ENCODE measurements at places on chromosomes 6 and 20.
A peak's percentile ranks its signal among the peaks of the same experiment; 100 is the strongest.

DNA sequence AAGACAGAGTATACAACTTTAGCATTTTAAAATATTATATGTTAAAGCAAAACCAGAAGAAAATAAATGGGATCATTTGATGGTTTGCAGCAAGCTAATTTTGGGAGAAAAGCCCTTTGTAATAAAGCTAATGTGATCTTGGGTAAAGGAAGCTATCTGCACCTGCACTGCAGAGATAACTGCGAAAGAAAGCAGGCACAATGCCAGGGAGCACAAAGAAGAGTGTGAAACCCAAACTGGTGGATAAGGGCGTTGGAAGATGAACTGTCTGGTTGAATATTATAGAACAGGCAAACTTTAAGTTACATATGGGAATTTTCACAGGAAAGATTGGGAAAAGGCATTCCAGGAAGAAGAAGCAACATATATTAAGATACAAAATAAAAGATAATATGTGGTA lies 179.2 kb upstream of the KHDRBS2 start:
- DNase-seq: no peak

GRCh38 chr20:3106658-3107463 lies 22.3 kb upstream of the AVP start:
- DNase-seq: no peak

DNA sequence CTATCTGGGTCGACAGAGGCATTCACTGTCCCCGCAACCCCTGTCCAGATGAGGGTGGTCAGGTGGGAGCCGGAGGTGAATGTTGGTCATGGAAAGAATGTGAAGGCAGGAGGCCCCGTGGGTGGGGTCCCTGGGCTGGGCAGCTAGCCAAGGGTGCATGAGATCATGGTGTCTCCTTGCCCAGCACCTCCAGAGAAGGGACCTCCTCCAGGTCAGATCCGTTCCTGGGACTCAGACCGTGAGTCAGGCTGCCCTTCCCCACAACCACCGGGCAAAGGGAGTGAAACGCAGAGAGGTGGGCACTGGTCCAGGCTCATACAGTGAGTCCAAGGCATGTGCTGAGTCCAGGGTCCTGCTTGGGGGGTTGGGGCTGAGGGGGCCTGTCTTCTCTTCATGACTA lies 3.5 kb downstream of the FOXS1 start:
- no peak for DNase-seq

- no peak for DNase-seq
Measured at GRCh38 chr6:33061987-33062386, 11.5 kb downstream of the HLA-DPA1 start.

DNA sequence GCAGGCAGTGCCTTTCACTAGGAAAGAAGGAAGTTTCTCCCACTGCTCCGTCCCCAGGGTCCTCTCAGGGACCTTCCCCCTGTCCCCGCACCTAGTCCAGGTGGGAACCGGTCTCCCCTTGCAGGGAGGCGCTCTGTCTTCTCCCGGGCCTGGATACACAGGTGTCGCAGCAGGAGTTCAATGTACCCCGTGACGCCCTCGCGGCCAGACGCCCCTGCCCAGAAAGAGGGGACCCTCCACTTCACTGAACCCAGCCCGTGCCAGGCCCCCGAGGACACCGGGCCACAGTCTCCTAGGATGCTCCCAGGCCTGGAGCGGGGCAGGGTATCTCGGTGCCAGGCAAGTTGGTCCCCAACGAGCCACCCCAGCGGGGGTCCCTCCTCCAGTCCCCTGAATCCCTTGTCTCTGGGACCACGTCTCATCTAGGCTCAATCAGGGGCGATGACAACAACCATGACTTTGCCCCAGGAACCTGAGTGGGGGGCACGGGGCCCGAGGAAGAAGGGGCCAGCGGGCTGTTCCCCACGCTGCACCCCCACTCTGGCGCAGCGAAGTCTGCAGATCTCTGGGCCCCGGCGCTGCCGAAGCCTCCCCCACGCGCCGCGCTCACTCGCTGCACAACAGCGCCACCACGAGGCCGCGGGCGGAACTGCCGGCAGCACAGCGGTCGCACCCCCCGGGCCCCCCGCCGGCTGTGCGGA lies 103.0 kb downstream of the EDN3 start:
- peak; percentile 68 for DNase-seq

DNA sequence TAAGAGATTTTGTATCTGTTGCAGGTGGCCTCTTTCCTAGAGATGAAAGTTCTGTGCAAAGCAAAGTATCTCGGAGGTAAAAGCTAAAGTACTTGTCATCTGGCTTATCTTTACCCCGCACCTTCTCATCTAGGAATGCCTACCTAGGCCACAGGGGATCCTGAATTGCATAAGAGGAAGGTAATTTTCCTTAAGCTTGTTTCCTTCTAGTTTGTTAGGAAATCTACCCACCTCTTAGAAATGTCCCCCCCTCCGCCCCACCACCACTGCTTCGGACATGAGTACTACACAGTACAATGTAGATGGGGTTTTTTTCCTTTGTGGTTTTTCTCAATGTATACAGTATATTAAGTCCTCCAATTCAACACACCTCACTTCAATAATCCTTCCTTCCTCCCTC lies 21.5 kb downstream of the FOXC1 start:
- no peak for DNase-seq

GRCh38 chr20:17993546-17993945 lies 24.7 kb downstream of the MGME1 start:
- DNase-seq: no peak

DNA sequence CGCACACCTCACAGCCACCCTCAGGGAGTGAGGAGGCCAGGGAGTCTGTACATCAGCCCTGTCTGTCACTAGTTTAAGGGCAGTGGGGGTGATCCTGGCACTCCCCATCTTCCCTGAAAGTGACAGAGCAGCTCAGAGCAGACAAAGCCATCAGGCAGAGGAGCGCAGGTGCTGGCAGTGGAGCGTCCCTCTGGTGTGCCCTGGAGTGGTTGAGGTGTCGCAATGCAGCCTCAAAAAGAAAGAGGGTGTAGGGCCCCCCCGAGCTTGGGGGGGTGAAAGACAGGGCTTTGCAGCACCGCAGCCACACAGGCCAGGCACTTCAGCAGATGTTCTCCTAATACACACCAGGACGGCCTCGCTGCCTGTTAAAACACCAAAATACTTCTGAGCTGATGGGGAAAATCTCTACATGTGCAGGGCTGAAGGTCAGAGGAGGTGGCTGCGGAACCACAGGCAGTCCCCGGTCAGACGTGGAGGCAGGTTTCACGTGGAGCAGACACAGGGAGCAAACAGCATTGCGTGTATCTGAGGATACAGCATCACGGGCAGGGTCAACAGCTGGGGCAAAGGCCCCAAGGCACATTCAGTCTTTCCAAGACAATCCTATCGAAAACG lies 69.5 kb downstream of the PREX1 start:
- no peak for DNase-seq

DNA sequence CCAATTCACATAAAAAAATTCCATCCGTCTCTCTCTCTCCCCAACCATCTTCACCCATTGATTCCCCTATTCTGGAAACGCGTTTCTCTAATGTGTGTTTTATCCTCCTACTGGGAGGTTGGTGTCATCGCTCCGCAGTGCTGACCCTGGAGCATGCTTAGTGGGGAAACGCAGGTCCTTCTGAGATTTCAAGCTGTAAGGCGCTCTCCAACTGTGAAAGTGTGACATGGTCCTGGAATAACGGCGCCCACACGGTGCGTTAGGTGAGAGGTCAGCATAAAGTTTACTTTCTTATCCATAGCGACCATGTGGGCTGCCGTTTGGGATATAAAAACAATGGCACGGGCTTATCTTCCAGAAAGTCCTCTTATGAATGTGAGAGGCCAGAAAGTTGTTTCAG lies 123.9 kb downstream of the WDR27 start:
- DNase-seq: no peak

DNA sequence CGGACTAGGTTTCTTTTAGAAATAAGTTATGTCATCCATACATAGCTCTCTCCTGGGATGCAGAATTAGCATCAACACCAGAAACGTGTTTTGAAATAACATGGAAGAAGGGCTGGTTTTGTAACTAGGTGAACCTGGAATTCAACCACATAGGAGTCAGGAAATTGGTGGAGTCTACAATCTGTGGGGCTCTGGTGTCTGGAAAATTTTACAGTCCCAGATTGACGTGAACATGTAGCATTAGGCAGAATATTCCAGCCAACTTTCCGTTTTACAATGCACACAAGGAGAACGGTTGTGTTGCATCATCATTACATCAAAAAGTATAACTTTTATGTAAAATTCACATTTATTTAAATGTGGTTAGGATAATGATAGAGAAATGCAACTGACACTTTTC lies 1.9 kb downstream of the KCNQ5 start:
- no peak for DNase-seq

DNA sequence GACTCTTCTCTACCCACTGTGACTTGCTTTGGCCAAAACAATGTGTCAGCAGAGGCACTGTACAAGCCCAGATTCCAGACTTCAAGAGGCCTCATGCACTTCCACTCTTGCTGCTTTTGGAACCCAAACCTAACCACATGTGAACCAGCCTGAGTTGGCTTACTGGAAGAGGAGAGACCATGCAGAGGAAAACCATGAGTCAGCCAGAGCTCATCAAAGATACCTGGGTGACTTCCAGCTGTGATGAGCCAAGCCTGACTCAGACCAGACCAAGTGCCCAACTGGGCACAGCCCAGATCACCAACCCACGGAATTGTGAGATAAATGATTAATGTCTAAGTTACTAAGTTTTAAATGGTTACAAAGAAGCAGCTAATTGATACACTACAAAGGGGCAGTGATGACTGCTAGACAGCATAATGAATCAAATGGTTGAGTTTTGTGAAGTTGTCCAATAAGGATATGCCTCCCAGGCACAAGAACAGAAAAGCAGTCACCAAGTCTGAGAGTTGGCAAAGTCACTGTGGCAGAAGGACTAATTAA lies 16.2 kb upstream of the BEND6 start:
- DNase-seq: no peak

GRCh38 chr6:100959280-100959679 lies 78.2 kb upstream of the ASCC3 start:
- no peak for DNase-seq

DNA sequence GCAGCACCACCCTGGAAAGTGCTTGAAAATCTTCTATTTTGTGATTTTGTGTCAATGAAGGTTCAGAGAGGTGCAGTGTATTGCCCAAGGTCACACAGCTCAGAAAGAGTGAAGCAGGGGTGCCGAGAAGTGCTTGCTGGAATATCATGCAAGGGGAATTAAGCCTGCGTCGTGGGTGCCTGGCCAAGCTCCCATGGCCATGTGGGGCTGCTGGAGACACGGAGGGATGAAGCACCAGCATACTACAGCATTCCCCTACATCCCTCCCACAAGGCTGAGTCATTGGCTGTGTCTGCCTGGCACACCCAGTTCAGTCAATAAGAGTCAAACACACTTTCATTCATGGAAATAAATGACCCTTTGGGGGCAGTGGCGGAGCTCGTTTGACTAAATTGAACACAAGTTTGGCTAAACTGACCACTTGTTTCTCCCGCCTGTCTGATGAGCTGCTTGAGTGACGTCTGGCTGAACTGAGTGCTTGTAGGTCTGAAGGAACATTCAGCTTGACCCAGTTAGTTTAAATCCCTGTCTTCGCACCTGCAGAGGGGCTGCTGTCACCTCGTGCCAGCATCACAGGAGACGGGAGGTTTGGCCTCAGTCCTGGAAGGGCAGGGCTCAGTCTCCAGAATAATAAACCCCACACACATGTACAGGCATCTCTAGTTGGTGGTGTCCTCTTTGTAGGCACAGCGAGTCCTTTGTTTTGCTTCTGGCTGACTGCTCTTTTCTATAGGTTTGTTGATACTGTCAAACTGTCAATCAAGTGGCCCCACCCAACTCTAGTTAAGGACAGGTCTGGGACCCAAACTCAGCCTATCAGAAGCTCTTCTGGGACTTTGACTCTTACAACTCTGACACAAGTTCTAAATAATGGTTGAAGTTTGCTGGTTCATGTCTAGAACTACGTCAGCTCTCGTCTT lies 8.4 kb upstream of the TGM2 start:
- DNase-seq: no peak

Measured in activated T-cell treated with anti-CD3 and anti-CD28 coated beads for 4 hours (primary cell).